Pons (tissue), 1 donor: ENCODE measurements at places on chromosomes 2 and 18.

GRCh38 chr2:209933499-209934483 lies 68.6 kb upstream of the RPE start:
- peak; percentile 97 for DNase-seq

- no peak for DNase-seq
These were observed 42.1 kb upstream of the ERMN start for GRCh38 chr2:157367704-157368103.

DNA sequence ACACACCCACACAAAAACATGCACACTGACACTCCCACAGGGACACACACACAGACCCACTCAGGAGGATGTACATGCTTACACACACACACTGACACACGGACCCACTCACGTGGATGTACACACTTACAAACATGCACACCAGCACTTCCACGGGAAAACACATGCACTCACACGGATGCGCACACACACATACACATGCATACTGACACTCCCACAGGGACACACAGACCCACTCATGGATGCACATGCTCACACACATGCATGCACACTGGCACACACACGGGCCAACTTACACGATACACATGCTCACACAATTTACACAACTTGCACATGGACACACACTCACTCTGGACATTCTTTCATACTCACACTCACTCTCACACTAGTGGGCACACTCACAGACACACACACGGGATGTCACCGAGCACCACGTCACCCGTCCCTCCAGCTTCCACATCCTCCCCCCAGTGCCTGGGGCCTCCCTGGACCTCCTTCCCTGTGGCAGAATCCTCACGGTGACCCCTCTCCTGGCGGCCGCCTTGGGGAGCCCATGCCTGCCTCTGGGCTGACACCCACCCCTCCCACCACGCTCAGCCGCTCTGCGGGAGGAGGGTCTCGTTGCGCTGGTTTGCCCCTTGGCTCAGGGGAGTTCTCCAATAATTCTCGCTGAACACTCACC lies 58.5 kb downstream of the TWIST2 start:
- DNase-seq = no peak

DNA sequence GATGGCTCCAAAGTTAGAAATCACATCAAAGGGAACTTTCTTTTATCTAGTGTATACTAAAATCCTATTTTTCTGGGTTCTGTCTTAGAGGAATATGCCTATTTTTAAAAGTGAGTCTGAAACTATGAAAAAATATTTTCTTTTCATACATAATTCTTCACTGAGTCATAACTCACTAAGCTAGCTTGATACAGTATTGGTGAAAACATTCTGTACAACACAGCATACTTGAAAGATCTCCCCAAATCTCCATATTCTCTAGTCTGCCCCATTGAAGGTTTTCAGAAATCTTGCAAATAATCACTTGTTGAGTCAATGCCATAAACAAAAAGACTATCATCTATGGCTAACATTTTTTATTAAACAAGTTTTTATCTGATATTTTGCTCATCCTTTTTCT lies 44.5 kb downstream of the COL3A1 start:
- no peak for DNase-seq

DNA sequence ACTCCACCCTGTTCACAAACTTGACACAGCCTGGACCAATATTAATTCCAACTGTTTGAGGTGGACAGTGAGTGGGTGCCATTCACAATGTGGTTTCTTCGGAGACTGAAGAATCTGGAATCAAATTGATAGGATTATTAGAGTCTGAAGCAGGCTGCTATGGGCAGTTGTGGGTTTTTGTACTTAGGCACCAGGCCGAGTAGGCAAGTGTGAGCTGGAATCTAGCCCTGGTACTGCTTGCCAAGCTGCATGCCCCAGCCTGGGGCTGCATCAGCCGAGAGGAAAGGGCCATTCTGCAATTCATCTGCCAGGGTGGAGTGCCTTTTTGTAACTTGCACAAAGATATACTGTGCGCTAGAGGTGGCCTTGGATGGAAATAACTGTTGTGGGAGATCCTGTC lies 654.7 kb upstream of the FANCL start:
- no peak for DNase-seq

- DNase-seq = no peak
These were observed 98.0 kb downstream of the DYM start for GRCh38 chr18:49362431-49362830.

GRCh38 chr2:21431078-21431477 lies 307.3 kb downstream of the TDRD15 start:
- no peak for DNase-seq

DNA sequence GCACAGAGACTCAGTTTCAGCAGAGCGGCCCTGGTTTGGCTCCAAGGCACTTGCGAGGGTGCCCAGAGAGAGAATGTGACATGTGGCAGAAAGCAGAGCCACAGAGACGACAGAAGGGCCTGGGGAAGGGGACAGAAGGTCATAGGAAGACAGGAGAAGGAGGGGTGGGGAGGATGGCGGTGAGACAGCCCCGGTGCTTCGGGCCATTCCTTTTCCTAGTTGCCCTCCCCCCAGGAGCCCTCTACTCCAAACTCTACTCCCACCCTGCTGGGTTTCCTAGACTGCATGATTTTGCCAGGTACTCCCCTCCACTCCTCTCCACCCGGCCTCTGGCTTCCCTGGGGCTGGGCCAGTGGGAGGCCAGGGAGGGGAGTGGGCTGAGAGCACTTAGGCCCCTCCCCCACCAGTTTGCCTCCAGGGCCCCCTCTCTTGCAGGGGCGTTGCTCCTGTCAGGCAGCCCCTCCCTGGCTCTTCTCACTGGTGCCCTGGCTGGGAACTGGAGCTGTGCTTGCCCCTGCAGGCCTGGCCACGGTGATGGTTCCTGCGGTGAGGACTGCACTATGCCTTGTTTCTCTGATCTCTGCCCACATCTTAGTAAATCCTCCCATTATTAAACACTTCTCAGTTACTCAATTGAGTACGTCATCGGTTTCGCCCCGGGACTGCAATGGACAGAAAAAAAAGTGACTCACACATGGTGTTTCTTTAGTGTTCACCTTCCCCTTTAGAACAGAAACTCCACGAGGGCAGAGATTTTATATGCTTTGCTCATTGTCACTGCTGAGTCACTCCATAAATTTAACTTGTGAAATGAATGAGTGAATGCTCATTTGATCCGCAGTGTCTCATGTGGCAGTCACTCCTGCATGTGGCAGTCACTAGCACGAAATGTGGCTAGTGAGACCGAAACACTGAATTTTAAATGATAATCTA lies 58.7 kb upstream of the SP3 start:
- peak; percentile 43 for DNase-seq

- no peak for DNase-seq
These were observed 80.3 kb downstream of the TPO start for GRCh38 chr2:1493431-1494126.

DNA sequence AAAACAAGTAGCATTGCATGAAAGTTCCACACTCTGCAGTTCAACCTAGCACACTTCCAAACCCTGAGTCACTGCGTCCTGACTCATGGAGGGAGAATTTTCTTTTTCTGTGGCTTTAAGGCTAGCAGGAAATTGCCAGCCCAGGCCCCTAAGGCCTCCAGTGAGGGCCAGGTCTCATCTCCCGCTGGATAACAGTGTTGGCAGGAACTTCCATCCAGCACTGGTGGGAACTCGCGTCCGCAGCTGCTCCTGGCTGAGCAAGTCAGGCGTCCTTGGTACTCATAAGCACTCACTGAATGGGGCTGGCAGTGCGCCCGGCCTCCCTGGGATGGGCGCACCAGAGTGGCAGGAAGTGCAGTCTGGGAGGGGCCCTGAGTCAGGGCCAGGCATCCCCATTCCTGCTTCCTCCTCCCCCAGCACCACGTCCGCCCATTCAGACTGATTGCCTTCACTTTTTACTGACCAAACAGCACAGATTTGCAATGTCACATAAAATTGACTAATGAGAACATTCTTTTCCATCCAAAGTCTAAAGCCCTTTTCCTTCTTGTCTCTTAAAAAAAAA lies 14.3 kb downstream of the MALL start:
- peak; percentile 65 for DNase-seq

DNA sequence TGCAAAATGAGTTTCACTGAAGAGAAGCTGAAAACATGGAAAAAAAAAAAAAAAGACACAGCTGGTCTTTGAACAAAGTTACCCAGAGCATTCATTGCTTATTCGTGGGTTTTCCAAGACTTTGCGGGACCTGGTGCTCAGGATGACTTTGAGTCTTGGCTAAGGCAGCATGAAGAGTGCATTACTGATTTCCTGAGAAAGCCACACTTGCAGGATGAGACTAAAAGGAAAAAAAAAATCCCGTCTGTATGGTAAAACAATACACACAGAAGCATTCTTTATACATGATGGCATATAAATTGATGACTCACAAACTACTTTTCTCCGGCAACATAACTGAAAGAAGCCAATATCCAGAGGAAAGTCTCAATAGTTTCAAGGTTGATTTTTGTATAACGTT lies 195.4 kb downstream of the SPP2 start:
- no peak for DNase-seq

- no peak for DNase-seq
These were observed 208.3 kb downstream of the NDUFA10 start for GRCh38 chr2:239816576-239817467.
